Spleen (tissue), 13 donors: ENCODE measurements at places on chromosomes 5 and 9.

- no peak for DNase-seq
- no peaks in the 10 kb centered on the region for H3K27me3 ChIP-seq
- no peak overlapping the region for H3K27ac ChIP-seq
- H3K36me3 ChIP-seq = no peaks in the 10 kb centered on the region
- no peaks in the 10 kb centered on the region for H3K4me1 ChIP-seq
- H3K4me3 ChIP-seq = no peak overlapping the region
Measured at GRCh38 chr5:15683332-15683731, 183.4 kb downstream of the FBXL7 start.

- H3K27me3 ChIP-seq = no peaks in the 10 kb centered on the region
- no peak for DNase-seq
- H3K4me3 ChIP-seq = no peak overlapping the region
- H3K4me1 ChIP-seq = peaks cover 22% of the 10 kb centered on the region
- H3K36me3 ChIP-seq = no peaks in the 10 kb centered on the region
Measured at GRCh38 chr5:91126888-91127287, 256.2 kb downstream of the ARRDC3 start.

DNA sequence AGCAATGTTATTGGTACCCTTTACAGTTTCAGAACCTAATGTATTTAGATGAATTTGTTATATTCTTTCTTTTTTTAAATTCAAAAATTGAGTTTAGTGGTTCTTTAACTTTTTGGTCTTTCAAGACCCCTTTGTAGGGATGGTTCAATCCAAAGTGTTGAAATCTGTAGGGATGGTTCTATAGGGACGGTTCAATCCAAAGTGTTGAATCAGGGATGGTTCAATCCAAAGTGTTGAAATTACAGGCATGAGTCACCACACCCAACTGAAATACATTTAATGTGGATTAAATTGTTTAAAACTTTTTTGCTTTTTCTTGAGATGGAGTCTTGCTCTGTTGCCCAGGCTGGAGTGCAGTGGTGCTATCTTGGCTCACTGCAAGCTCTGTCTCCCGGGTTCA is 30.6 kb downstream of the SNX2 start:
- no peaks in the 10 kb centered on the region for H3K27me3 ChIP-seq
- H3K27ac ChIP-seq = no peak overlapping the region
- no peaks in the 10 kb centered on the region for H3K4me1 ChIP-seq
- H3K4me3 ChIP-seq = no peak overlapping the region
- no peak for DNase-seq
- peaks cover 90% of the 10 kb centered on the region for H3K36me3 ChIP-seq

DNA sequence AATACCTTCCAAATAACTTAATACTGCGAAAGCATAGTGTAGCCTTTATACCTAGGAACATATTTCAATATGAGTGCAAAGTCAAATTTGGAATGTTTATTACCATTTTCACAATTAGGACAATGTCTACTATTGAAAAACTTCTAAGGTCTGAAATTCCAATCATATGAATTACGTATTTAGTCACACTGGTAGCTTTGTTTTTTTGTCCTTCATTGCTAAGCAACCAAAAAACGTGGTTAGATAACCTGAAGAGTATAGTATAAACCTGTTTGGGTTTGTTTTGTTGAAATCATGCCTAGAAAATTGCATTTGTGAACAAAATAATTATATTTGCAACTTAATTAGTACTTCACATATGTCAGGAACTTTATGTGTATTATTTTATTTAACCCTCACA is 134.2 kb downstream of the FBXO4 start:
- H3K36me3 ChIP-seq = no peaks in the 10 kb centered on the region
- H3K27me3 ChIP-seq = no peaks in the 10 kb centered on the region
- DNase-seq = no peak
- H3K27ac ChIP-seq = no peak overlapping the region
- no peaks in the 10 kb centered on the region for H3K4me1 ChIP-seq

GRCh38 chr9:108569624-108570023 is 286.2 kb downstream of the ACTL7B start:
- H3K27ac ChIP-seq = no peak overlapping the region
- no peaks in the 10 kb centered on the region for H3K4me1 ChIP-seq
- H3K36me3 ChIP-seq = no peaks in the 10 kb centered on the region
- no peak overlapping the region for H3K4me3 ChIP-seq
- H3K27me3 ChIP-seq = no peaks in the 10 kb centered on the region

DNA sequence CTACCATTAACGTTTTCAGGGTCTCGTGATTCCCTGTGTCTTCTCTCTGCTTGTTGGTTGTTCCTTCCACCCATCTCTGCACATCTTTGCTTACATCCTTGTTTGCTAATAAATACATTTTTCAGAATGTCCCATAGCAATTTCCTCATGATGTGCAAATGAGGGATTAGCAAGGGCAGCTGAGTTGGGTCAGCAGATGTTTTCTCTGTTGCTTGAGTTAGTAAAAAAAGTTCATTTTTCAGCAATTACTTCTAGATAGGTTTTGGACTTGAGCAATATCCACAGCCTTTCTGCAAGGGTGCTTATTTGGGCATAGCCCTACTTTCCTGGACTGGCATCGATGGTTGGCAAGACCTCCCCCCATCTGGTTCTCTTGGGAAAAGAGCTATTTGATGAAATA is 4.8 kb upstream of the TNFSF15 start:
- peaks cover 14% of the 10 kb centered on the region for H3K4me1 ChIP-seq
- DNase-seq = no peak
- no peaks in the 10 kb centered on the region for H3K36me3 ChIP-seq
- H3K27ac ChIP-seq = no peak overlapping the region
- H3K4me3 ChIP-seq = no peak overlapping the region

DNA sequence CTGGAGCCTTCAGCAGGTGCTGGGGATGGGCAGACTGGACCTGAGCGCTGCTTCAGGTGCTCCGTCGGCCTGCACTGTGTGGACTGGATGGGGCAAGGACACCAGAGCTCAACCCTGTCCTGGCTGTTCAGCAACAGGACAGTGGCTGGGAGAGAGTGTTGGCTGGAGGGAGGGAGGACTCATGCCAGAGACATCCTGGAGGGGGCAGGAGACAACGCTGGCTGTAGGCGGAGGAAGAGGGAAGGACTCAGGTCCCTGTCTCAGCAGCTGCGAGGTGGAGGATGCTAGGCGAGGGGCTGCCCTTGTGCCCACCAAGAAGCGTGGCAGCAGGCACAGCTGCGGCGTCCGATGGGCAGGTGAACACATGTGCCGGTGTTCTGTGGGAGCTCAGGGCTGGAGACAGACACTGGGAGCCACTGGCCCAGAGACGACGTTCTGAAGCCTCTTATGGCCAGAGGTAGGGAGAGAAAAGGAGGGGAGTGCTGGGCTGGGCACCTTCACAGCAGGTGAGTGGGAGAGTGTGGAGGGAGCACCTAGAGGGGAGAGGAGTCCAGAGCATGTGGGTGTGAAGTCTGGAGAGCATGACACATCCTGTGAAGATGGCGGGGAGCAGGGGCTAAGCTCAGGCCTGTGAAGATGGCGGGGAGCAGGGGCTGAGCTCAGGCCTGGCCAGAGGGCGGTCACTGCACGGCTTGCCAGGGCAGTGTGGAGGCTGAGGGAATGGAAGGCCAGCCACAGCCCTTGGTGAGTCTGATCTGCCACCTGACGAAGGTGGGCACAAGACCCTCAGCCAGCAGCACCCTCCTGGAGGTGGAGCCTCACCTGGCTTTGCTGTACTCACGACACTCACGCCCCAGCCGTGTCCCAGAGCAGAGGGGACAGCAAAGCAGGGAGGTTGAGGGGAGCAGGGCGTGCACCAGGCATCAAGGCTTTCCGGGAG is 79.1 kb upstream of the FCN1 start:
- H3K4me3 ChIP-seq = no peak overlapping the region
- H3K4me1 ChIP-seq = no peaks in the 10 kb centered on the region
- peaks cover 19% of the 10 kb centered on the region for H3K27me3 ChIP-seq
- H3K36me3 ChIP-seq = no peaks in the 10 kb centered on the region
- peak; percentile 45 for DNase-seq

- no peak for DNase-seq
- H3K36me3 ChIP-seq = no peaks in the 10 kb centered on the region
- no peaks in the 10 kb centered on the region for H3K27me3 ChIP-seq
- peaks cover 5% of the 10 kb centered on the region for H3K4me1 ChIP-seq
- no peak overlapping the region for H3K4me3 ChIP-seq
Measured at GRCh38 chr9:123365287-123365880, 9.4 kb downstream of the CRB2 start.

DNA sequence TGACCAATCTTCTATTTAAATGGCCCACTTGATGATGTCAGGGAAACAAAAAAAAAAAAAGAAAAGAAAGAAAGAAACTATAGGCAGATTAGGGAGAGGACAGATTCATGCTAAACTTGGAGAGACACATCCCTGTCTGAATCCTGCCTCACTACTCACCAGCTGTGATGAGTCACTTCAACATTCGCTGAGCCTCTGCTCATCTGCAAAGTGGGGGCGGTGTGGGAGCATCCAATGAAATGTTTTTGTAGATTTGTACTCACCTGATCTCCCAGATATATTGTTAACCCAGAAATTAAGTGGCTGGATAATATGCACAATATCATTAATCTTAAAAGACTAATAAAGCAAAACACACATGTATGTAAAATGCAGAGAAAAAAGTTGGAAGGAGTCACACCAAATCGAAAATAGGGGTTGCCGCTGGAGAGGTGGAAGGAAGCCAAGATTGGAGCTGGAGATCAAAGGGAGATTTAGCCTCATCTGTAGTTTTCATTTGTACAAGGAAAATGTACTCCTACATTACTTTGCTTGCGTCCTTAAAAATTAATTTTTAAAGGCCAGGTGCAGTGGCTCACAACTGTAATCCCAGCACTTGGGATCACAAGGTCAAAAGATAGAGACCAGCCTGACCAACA is 17.0 kb upstream of the ERGIC1 start:
- H3K36me3 ChIP-seq = no peaks in the 10 kb centered on the region
- H3K4me3 ChIP-seq = no peak overlapping the region
- H3K27me3 ChIP-seq = no peaks in the 10 kb centered on the region
- no peak for DNase-seq
- H3K4me1 ChIP-seq = peaks cover 3% of the 10 kb centered on the region

DNA sequence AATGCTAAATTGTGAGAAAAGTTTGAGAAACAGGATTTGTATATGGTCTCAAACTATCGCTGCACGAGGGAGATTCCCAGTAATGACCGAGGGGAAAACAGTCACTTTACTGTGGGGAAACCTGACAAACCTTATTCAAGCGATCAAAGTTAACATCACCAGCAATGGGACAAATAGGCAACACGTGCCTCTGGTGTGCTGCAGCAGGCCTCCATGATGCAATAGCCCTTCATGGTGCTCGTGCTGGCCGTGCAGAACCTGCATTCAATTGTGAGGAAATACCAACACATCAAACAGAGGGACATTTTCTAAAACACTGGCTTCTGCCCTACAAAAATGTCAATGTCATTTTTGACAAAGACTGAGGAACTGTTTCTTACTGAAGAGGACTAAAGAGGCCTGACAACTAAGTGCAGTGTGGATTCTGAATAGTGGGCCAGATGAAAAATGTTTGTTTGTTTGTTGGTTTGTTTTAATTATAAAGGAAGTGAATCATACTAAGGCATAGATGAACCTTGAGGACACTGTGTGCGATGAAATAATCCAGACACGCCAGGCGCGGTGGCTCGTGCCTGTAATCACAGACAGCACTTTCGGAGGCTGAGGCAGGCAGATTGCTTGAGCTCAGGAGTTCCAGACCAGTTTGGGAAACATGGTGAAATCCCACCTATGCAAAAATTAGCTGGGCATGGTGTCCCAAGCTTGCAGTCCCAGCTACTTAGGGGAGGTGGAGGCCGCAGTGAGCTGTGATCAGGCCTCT is 17.6 kb upstream of the MARCHF6 start:
- no peak overlapping the region for H3K4me3 ChIP-seq
- H3K36me3 ChIP-seq = no peaks in the 10 kb centered on the region
- peaks cover 14% of the 10 kb centered on the region for H3K27me3 ChIP-seq
- H3K4me1 ChIP-seq = peaks cover 3% of the 10 kb centered on the region

GRCh38 chr9:133837627-133838597 is 99.8 kb upstream of the SARDH start:
- H3K4me1 ChIP-seq = peaks cover 35% of the 10 kb centered on the region
- no peak overlapping the region for H3K27ac ChIP-seq
- H3K4me3 ChIP-seq = no peak overlapping the region
- H3K27me3 ChIP-seq = no peaks in the 10 kb centered on the region
- no peaks in the 10 kb centered on the region for H3K36me3 ChIP-seq
- no peak for DNase-seq

- H3K36me3 ChIP-seq = peaks cover 73% of the 10 kb centered on the region
- DNase-seq = no peak
- H3K27me3 ChIP-seq = no peaks in the 10 kb centered on the region
- no peak overlapping the region for H3K4me3 ChIP-seq
Measured at GRCh38 chr5:31407921-31408693, 123.8 kb downstream of the DROSHA start.

- H3K27ac ChIP-seq = no peak overlapping the region
- no peak for DNase-seq
- H3K4me3 ChIP-seq = no peak overlapping the region
Measured at GRCh38 chr5:170028124-170028523, 47.8 kb upstream of the INSYN2B start.

- H3K4me1 ChIP-seq = no peaks in the 10 kb centered on the region
- no peaks in the 10 kb centered on the region for H3K27me3 ChIP-seq
- no peaks in the 10 kb centered on the region for H3K36me3 ChIP-seq
- H3K4me3 ChIP-seq = no peak overlapping the region
Measured at GRCh38 chr5:32083981-32084430, 90.1 kb downstream of the GOLPH3 start.
